ENCODE measurements at places on chromosomes 4 and X.

DNA sequence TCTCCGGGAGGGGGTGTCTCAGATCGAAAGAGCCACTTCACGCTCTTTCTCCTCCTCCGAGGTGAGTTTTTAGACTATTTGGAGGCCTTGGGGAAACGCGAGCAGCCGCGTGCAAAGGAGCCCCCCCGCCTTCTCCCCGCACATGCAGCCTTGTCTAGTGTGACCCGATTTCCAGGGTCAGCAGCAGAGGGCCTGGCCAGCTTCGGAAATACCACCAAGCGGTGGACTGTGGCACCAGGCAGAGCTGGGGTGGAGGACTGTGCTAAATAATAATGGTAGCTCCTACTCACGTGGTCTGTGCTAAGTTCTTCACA, 79.3 kb upstream of the BCOR start:
- DNase-seq, result no peak

DNA sequence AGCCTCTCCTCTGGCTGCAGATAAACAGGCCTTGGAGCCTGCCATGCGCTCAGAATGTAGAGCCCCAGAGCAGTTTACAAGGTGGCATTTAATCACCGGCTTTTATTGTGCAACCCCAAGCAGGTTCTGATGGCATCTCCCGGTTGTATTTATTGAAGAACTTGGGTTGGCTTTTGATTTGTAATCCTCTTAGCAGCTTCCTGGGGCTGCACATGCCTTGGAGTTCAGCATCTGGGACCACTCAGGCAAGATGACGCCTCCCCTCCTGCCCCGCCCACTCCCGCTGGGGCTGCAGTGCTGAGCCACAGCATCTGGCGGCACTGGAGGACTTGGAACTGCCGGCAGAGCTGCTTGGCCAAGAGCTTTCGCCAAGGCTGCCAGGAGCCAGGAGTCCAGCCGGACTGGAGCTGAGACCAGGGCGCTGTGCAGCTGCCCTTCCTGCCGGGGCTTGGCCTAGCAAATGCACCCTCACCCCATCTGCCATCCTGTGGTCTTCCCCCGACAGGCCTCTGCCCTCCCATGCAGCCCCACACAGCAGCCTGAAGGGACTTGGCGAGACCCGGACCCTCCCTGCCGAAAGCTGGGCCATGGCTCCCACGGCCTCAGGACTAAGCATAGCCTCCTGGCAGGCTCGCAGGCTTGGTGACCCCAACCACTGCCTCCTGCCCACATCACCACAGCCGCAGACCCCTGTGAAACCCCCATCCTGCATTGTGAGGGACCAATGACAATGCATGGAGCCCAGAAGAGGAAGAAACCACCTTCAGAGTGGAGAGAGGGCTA, 5.4 kb downstream of the HTRA3 start:
- DNase-seq, result peak; percentile 23

GRCh38 chrX:115892787-115893671, 277.5 kb upstream of the AGTR2 start:
- DNase-seq, result no peak

GRCh38 chr4:15777697-15778288, 335 bp upstream of the CD38 start:
- DNase-seq, result no peak

DNA sequence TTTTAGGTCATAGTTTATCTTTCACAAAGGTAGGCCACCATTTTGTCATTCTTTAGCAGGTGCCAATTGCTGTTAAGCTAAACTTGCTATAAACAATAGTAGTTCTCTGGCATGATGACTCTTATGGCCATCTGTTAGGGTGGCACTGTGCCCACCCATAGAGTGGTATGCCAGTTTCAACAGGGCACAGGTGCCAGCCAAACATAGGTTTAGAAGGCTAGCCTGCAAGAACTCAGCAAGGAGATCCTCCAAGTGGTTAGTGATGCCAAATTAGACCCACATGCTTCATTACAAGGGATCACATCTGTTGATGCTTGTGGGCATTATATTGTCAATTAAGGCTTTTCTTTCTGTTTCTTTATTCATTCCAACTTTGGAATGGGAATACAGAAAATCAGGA, 204.5 kb downstream of the FMR1NB start:
- DNase-seq, result no peak
